ENCODE measurements at places on chromosomes 2 and 18.

DNA sequence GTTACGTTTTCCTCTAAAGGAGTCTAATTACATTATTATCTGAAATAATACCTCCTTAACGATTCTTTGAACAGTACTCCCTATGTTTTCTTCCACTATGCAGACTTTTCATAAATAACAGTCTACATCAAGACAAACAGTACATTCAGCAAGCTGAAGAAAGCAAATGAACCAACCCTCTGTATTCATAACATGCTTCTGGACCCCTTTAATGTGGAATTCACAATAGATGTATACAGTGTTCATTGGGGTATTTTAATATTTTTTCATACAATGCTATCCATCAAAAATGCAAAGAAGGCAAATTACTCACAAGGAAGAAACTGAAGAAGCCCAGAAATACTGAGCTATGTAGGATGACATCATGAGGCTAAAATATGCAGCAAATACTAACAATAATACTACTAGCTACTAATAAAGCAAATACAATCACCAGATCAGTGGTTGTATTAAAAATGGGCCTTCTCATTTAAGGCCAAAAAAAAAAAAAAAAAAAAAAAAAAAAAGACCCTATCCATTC, 408.6 kb downstream of the MTX2 start:
- DNase-seq = no peak

GRCh38 chr2:231686192-231687100, 21.9 kb upstream of the PTMA start:
- DNase-seq = no peak

DNA sequence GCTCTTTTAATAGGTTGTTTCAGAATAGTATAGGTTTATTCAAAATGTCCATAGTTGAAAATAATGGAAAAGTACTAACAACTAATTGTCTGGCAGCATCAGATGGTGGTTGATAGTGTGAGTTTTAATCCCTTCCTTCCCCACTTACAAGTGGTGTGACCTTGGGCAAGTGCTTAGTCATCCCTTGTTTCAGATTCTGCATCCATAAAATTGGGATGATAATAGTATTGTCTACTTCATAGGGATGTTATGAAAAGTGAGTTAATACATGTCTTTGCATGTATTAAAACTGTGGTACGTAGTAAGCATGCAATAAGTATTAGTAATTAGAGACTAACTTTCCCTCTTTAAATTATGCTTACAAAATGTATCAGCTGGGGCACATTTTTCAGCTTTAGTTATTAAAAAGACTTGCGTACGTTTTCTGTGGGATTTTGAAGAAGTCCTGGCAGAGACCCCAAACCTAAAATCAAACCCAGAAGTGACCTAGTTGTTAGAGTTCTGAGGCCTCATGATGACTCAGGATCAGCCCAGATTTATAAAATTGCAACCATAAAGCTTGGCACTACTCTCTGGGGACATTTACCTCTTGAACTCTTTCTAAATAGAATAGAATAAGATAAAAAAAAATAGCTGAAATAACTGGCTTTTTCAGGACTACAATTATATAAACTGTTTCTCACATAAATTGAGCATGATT, 8.6 kb downstream of the ITGA4 start:
- no peak for DNase-seq

- DNase-seq = peak; percentile 4
These were observed 122.8 kb downstream of the ATP9B start for GRCh38 chr18:79191956-79192355.

DNA sequence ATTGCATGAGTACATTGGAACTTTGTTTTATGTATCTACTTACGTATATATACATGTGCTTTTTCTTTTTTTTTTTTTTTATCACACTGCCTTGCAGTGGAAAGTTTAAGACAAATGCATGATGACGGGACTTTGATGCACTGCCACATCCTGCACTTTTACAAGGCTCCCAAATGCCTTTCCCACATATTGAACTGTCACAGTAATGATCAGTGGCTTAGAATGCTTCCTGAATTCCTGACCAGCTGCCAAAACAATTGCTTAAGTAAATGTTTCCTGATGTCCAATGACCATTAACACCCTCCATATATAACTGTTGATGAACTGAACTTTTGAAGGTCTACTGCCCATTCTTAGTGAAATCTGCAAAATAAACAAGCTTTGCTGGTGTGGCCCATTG, 60.2 kb downstream of the LYPD6B start:
- DNase-seq = no peak

DNA sequence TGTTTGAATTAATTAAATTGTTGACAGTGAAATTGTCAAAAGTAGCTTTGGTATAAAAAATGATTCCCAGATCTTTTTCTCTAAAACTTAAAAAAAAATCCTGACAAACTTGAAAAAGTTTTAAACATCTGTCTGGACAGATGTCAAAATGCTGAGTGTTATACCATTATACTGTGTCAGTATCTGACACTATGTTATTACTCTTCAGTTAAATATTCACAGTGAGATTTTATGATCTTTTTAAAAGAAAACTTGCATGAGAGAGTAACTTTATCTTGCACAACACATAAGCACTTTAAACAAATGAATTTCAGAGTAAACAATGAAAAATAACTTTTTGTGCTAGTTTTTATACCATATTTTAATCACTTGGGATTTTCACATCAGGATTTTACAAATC, 167.4 kb downstream of the MEIS1 start:
- no peak for DNase-seq

GRCh38 chr2:239291475-239292350, 109.1 kb downstream of the HDAC4 start:
- no peak for DNase-seq

DNA sequence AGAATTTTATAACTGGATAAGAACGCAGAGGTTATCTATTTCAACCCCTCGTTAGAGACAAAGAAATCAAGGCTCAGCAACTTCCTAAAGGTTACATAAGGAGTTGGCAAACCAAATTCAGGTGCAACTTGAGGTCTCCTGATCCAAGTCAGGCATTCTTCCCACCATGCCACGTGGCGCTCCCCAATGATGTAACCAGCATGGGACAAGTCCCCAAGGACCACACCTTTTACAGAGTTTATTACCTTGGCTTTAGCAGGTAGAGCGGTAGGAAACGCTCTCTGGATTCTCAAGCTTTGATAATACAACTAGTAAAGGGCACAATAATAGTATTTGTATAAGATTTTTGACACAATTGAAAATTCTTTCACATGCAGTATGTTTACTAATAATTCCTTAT, 26.7 kb upstream of the MBOAT2 start:
- DNase-seq = no peak

DNA sequence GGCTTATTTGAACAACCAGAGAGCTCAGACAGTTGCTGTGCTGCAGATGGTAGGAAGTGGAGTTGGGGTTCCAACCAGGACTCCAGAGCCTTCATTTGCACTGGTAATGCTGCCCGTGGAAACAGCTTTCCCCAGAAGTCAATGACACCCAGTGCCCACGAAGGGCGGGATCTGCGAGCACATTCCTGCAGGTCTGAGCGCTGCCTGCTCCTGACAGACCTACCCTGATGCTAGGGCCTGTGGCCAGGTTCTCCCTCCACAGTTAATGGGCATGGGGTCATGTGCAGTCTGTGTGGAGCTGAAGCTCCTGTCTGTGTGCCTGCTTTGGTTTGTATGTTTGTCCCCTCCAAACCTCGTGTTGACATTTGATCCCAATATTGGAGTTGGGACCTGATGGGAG, 299.0 kb upstream of the HS6ST1 start:
- DNase-seq = no peak

DNA sequence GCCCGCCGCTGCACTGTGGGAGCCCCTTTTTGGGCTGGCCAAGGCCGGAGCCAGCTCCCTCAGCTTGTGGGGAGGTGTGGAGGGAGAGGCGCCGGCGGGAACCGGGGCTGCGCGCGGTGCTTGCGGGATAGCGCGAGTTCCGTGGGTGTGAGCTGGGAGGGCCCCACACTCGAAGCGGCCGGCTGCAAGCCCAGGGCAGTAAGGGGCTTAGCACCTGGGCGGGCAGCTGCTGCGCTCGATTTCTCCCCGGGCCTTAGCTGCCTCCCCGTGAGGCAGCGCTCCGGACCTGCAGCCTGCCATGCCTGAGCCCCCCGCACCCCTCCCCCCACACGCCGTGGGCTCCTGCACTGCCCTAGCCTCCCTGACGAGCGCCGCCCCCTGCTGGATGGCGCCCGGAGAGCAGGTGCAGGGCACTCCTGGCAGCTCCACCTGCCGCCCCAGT, 124.4 kb downstream of the CCDC178 start:
- no peak for DNase-seq

GRCh38 chr2:239180526-239181073, 220.2 kb downstream of the HDAC4 start:
- DNase-seq = no peak

GRCh38 chr2:133927894-133928293, 326.0 kb upstream of the MGAT5 start:
- DNase-seq = no peak

DNA sequence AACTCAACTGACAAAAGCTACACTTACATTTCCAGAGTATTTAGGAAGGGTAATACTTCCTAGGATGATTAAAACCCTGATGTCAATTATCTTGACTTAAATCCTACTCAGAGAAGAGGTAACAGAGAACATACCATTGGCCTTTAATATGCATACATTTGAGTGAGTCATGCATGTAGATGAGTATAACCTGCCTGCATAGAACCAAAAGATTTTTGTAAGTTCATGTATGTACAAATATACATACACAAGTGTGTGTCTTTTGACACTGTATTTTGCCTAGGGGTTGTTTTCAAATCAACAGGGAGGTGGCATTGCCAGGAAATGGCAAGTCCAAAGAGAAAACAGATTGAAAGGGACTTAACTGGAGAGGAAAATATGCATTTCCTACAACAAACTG, 6.1 kb downstream of the BMP10 start:
- no peak for DNase-seq

GRCh38 chr2:127662937-127663565, 12.3 kb downstream of the LIMS2 start:
- no peak for DNase-seq

DNA sequence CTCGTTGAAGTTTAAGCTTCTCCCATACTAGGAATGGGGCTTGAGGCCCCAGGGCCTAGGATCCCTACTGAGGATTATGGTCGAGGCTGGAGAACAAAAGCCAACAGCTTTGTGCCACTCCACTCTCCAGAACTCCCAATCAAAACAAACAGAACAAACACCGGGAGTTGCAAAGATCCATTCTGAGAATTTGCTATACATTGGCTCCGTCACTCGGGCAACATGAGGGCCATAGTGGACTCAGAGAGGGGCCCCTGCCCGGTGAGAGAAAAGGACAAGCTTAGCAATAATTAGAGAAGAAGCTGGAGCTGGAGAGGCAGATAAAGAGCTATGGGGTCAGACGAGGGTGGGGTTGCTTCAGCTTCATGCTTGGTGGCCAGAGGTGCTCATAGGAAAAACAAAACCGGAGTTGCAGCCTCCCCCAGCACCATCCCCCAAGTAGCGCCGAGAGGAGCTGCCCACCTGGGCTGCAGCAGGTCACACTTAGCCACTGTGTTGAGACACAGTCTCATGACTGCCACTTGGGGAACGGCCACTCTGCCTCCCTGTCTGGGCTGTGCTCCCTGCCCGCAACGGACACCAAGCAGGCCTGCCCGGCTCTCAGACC, 142.3 kb upstream of the HAAO start:
- DNase-seq = no peak

DNA sequence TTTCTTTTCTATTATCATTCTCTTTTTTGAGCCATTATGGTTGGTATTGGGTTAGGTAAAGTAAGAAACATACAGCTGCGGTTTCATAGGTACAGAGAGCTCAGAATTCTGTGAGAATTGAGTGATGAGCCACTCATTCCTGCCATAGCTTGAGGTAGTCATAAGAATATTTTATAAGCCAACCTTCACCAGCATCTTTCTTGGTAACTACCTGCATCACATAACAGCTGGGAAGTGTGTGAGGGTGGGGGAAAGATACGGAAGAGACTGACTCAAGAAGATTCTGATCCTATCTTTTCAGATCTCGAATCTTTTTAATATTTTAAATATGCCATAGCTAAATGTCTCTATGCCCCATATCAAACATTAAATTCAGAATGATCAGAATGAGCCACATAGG, 313.8 kb upstream of the DDX18 start:
- no peak for DNase-seq

- DNase-seq = no peak
These were observed 31.0 kb downstream of the GAD1 start for GRCh38 chr2:170847716-170848115.

DNA sequence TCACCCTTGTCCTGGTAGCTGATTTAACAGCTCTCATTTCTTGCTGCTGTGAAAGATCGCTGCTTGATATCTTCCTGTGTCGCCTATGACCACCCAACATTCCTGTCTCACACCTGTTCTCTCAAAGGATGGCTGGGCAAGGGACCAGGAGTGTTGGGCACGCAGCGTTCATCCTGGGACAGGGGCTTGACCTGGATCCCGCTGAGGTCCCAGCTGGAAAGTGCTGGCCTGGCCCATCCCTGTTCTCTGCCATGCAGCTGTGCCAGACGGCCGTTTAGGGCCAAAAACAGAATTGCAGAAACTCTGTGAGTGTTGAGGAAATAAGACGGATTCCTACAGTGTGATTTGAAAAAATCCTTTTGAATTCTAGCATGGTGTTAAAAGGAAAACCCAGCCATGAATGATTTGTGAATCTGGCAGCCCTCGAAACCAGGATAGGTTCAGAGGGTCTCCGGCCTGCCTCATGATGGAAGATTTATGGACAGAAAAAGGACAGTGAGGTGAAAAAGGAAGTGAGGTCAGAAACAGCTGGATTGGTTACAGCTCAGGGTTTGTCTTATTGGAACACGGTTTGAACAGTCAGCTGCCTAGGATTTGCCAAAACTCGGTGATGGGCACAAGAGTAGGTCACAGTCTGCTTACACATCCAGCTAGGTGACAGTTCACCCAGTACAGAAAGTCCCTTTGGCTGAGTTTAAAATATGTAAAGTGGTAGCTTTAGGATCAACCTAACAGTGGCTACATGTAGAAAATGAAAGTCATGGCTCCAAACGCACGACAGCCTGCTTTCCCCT, 164.8 kb downstream of the DCDC2C start:
- DNase-seq = no peak

DNA sequence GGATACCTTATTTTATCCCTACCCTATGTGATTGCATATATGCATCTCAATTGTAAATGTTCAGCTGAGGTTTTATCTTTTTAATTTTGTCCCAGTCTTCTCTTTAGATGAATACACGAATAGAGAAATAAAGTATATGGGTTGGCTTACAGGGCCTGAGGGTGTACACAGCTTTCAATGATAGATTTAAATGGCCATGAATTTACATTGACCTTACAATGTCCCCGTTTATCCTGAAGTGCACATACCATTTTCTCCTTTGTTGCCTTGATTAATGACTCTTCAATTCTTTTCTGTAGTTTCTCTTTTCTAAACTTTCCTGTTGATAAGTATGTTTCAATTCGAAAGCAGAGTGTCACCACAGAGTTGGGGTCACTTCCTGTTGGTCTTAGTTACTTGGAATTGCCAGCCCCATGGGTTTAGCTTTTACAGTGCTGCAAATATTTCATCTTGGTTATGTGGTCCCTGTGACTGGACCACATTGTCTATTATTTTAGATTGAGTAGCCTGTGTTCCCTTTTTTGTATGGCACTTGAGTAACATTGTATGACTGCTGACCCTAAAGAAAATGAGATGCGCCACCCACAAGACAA, 1616.3 kb upstream of the ACVR2A start:
- DNase-seq = no peak
